Activated T-cell treated with anti-CD3 and anti-CD28 coated beads, Interleukin-2, amount 50 U/mL, for 72 hours (primary cell): ENCODE measurements at places on chromosomes 7 and 10.

DNA sequence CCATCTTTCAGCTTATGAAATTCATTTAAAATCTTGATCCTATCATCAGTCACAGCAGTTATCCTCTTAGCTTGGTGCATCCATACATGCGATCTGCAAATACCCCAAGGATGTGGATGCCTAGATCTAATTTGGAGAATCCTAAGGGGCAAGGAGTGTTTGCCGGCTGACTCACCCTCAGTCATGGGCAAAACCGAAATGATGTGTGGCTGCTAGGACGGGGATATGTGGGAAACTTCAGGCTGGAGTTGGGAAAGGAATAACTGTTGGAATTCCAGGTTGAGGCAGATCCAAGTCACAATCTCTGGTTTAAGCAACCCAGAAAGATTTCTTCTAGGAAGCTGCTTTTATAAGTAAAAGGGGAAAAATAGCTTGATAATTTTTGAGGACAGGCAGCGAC is 19.7 kb upstream of the GOT1 start:
- no peak for DNase-seq

GRCh38 chr7:50610521-50611277 is 45.5 kb upstream of the DDC start:
- DNase-seq: peak; percentile 48

DNA sequence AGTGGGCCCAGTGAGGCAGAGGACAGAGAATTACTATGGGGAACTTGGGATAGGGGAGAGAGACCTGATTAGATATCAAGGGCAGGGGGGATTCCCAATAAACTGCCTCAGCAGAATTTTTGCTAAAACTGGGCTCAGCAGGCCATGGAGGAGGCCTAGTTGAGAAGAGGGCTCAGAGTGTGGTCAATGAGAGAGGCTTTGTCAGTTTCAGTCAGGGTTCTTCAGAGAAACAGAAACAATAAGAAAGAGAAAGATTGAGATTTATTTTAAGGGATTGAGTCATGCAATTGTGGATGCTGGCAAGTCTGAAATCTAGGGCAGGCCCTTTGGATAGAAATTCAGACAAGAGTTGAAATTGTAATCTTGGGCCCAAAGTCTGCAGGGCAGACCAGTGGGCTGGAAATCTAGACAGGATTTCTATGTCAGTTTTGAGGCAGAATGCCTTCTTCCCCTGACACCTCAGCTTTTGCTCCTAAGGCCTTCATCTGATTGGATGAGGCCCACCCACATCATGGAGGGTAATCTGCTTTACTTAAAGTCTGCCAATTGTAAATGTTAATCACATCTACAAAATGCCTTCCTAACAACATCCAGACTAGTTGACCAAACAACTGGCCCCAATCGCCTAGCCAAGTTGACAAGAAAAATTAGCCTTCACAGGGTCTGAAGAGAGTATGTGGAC is 33.5 kb upstream of the CCSER2 start:
- DNase-seq: no peak

DNA sequence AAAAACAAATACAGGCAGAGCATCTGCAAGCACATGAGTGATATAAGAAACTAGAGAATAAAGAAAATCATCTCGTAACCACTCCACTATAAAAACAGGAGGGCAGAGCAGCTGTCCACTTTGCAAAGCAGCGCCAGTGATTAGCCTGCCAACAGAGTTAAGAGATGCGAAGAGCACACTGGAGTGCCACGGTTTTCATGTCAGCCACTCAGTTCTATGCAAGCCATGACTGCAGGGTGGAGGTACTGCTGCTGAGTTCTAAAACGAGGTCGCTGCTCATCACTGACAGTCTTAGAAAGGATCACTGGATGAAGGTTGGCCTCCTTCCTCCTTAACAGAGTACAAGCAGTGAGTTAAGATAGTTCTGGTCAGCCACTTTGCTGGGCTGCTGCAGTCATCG is 58.5 kb downstream of the FGFR2 start:
- DNase-seq: no peak
